ENCODE measurements at places on chromosomes 4 and X.

- no peak for DNase-seq
These were observed 52.6 kb downstream of the FNIP2 start for GRCh38 chr4:158821228-158821971.

- DNase-seq, result no peak
These were observed 158.0 kb downstream of the SH2D1A start for GRCh38 chrX:124504111-124504983.

DNA sequence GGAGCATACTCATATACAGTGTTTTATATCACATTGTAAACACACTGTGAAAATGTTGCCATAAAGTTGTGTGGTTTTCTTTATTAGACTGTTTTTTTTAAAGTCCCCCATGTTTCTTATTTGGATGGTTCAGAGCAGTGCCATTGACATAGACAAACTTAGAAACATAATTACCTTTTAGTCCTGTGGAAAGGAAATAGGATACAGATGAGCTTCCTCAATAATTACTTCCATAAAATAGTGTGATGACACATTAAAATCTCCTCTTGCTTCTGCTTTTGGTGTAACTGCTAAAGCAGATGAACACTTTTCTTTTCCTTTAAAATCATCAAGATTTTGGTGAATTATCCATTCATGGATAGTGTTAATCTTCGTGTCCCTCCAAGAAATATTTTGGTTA lies 52.9 kb upstream of the LIMCH1 start:
- DNase-seq, result no peak

DNA sequence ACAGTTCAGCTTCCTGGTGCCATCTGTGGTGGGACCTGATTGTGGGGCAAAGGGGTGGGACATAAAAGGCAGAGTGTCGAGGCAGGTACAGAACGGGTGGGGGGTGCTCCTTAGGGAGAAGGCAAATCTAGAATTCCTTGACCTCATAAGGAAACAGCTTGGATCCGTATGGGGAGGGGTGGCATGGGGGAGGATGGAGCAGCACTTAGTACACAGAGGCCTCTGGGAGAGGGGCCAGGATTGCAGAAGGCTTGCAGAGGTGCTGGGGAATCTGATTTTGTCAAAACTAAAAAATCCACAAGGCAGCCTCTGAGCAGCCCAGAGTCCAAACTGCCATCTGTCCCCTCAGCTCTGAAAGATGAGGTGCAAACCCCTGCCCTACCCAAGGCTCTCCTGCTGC lies 2.3 kb upstream of the EMD start:
- no peak for DNase-seq

DNA sequence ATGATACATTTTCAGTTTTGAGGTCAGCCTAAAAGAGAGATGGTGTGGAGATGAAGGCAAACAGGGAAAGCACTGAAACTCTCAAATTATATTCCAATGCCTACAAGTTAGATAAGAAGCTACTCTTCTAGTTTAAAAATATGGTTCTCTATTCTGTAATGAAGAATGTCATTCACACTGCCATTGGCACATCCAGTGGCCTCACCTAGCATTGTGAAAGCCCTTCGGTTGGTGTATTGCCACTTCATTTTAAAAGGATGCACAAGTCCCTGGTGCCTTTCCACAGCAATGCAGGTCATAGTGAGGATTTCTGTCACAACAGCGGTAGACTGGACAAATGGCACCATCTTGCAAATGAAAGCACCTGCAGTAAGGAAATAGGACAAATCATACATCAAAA lies 40.6 kb downstream of the QRFPR start:
- DNase-seq, result no peak

GRCh38 chr4:125693228-125693627 lies 378.5 kb downstream of the FAT4 start:
- no peak for DNase-seq

DNA sequence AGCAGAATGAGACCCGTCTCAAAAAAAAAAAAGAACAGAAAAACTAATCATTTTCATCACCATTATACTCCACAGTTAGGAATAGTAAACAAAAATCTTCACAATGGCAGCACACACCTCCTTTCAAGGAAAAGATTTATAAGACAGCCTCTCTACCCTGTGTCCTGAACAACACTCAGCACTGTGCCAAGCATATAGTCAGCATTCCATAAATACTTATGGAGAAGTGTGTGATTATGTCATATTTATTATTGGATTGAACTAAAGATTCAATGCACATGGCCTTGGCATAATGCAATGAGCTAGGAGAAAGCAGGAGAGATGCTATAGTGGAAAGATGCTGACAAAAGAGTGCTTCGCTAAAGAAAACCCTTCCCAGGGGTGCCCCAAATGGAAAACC lies 52.6 kb downstream of the FAM114A1 start:
- DNase-seq, result no peak

DNA sequence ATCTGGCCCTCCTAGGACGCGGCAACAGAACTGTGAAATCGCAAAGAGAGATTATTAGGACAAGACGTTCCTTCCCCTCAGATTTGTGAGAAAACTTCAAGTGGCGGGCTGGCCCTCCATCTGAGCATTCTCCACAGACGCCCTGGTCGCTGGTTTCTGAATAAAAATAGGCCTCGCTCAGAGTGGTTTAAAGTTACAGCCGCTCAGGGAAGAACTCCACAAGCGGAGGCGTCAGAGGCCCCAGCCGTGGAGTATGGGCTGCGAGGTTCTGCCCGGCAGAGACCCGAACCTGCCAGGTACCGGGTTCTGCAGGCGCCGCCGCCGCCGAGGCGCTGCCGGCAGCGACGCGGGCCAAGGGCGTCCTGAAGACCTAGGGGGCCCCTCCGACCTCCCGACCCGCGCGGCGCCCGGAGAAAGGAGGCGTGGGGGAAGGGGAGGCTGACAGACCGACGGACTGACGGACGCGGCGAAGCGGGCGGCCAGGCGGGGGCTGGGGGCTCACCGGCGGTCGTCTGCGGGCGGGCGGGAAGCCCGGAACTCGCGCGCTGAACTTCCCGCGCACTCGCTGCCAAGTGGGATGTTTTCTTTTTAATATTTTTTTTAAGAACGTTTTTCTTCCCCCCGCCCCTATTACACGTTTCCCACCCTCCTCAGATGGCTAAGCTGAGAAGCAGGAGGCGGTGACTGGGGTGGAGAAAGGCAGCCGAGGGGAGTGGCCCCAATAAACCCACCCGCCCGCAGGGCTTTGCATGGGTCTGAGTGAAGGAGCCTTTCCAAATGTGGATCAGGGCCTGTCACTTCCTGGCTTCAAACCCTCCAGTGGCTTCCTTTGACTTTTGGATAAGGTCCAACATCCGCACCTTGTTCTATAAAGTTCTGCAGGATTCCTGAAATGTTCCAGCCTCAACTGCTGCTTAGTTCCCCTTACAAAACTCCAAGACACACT lies at the start of gene PABPC4L:
PABPC4L (minus strand) TSS at position 574 of the 946 bp plus-strand sequence. CDS start 770 bp downstream, outside the sequence.
- DNase-seq, result no peak

DNA sequence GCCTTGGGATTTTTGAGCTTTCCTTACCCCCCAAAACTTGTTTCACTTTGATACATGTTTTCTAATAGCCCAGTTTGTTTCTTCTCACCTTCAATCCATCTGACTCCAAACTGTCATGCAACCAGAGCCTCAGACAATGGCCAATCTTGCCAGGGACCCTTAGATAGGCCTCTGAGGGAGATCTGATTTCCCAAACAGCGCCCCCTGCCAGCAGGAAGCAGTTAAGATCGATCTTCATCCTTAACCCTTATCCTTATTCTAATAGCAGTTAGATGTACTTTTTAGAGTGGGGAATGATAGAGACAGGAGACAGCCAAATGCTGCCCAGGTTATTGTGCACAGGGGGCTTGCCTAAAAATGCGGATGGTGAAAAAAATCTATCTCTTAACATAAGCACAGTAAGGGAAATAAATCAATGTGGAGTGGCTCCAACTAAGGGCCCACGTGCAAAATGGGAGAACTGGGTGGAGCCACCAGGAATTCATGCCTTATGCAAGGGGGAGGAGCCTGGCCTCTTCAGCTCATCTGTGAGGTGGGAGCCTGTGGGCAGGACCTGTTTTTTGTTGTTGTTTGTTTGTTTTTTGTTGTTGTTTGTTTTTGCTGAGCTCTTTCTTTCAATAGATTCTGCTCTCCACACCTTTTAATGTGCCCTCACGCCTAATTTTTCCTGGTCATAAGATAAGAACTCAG lies 833.6 kb upstream of the AGA start:
- no peak for DNase-seq

DNA sequence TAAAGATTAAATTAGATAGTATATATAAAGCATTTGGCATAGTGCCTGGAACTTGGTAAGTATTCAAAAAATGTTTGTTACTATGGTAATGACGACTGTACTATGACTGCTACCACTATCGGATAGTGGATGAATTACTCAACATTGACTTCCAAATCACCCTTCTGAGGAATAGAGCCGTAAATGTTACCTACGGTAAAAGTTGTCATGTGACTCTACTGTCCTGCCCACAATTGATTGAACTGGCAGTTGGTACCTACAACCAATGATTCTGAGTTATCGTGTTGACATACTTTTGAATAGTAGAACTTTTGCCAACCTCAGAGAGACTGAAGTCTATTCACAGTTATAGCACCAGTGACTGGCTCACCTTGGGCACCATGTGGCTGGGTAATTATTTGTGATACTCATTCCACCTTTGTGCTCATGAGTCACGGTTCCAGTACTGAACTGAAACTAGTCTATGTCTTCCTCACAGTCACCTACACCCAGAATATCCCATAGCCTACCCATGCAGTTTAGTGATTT lies 185.5 kb upstream of the PITX2 start:
- no peak for DNase-seq

DNA sequence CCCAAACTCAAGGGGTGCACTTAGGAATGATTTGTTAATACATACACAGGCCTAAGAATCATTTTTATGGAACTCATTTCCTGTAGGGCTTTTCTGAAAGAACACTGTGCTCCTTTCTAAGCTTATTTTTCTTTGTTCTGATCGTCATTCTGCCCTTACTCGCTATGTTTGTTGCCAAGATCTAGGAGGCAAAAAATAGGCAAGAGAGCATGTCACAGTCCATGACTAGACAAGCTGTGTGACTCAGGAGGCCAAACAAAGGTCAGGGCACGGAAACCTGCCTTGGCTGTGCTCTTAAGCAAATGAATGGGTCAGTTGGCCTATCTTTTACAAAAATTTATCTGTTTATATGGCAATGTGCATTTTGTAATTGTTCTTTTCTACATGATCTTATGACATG lies 42.5 kb upstream of the C1GALT1C1 start:
- DNase-seq, result no peak

DNA sequence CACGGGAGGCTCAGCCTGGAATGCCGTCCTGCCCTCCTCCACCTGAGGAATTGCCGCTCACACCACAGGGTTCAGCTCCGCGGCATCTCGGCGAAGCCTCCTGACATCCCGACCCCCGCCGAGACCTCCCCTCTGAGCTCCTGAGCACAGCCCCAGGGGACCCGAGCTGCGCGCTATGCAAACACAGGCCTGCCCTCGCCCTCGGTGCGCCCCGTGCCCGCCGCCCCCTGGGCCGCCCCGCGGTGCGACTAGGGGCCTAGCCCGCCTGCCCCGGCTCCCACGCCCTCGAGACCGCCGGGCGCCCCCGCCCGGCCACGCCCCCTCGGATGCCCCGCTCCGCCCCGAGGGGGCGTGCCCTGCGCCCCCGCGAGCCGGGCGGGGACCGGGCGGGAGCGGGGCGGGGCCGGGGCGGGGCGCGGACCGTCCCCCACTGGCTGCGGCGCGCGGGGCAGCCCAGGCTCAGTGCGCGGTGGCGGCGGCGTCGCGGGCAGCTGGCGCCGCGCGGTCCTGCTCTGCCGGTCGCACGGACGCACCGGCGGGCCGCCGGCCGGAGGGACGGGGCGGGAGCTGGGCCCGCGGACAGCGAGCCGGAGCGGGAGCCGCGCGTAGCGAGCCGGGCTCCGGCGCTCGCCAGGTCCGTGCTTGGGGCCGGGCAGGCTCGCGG lies at the start of gene FGFR3:
FGFR3 (plus strand) TSS at position 462 of the 664 bp plus-strand sequence. CDS start 642 bp downstream, outside the sequence.
- peak; percentile 20 for DNase-seq

- no peak for DNase-seq
These were observed 59.3 kb downstream of the JADE1 start for GRCh38 chr4:128868758-128869157.

DNA sequence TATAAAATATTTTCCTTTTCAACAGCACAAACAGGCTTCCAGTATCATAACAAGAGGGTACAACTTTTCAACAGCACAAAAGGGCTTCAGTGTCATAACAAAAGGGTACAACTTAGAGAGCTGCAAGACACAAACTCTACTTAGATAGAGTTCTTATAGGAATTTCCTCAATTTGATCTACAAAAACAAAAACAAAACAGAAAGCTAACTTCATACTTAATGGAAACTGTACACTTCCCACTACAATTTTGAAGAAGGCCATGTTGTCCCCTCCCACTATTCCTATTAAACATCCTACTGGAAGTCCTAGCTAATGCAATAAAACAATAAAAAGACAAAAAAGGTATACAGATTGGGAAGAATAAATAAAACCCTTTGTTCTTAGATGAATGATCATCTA lies 96.7 kb downstream of the CENPC start:
- no peak for DNase-seq

DNA sequence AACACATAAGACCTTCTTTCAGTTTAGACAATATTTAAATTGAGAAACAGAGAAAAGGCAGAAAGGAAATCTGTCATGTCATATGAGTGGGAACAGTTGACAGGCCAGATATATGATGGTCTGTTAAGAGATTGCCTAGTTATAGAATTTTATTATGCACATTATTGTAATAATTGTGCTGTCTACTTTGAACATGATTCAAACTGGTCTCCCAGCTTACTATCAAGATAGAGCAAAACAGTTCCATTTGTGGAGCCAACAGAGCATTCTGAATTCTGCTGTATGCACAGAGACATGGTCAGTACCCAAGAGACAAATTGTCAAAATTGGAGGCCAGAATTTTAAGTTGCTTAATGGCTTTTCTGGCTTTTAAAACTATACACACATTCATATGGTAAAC lies 139.4 kb downstream of the FBXO8 start:
- no peak for DNase-seq

DNA sequence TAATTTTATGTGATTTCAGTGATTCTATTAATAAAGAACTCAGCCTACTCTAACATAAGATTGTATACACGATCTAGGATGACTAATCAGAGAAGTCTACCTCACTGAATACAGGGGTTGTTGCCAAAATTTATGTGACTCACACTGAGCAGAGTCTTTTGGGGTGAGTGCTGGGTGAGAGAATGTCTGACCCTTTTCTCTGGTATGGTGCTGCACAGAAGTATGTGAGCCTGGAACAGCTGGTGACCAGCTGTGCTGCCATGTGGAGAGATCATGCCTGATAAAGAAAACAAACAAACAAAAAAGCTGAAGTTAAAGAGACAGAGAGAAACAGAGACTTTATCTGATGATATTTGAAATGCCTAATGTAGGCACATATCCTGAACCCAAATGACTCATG lies 618.1 kb upstream of the GRIA3 start:
- DNase-seq, result no peak

DNA sequence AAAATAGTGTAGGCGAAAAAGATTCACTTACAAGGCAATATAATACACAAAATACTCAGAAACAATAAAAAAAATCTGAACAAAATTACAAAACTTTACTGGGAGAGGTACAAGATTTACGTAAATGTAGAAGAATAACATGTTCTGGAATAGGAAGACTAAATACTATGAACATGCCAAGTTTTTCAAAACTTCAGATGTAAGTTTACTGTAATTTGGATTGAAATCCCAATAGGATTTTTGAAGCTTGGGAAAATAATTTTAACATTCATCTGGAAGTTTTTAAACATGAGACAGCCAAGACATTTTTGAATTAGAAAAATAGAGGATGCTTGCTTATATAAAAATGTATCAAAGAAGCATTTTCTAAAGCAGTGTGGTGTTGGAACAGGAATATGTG lies 30.5 kb upstream of the CT83 start:
- DNase-seq, result no peak

Data from T-helper 2 cell (primary cell).